NCI-H1417 treated with DMSO at 0.1 percent for 48 hours (cell line): ENCODE measurements at places on chromosomes 6 and 20.

DNA sequence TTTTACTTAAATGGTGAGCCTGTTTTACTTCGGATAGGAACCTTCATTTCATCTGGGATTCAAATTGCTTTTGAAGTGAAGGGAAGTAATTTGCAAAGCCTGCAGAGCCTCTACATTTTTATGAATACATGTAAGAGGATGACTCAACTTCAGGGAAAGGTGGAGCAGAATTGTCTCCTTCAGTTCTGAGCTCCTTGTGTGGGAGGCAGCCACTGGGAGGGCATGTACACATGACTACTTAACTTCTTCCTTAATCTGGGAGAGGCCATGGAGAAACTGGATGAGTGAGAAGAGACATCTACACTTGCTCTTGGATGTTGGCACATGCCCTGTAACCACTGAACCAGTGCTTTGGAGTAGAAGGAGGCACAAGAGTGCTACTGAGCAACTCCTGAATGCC lies 145.1 kb upstream of the NRSN1 start:
- DNase-seq: no peak

GRCh38 chr20:33897313-33897912 lies 86.3 kb downstream of the CHMP4B start:
- DNase-seq: no peak

GRCh38 chr20:542777-543368 lies 717 bp downstream of the CSNK2A1 start:
- DNase-seq: no peak

GRCh38 chr6:92682516-92683398 lies 736.6 kb downstream of the EPHA7 start:
- DNase-seq: no peak

DNA sequence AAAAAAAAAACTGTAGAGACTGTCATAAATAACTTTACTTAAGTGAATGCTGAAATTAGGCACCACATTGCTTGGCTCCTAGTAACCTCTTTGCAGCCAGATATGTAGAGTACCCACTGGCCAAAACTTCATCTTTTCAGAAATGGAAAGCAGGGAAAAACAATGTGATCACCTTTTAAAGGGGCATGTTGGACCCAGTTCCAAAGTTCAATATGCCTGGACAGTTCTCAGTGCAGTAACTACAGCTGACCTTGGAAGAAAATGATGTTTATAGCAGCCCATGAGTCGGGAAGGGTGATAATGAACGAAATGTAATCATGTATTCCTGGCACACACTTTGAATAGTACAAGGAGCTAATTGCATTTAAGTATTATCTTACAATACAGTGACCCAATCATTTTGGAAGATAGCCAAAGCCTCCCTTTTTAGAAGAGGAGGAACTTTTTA lies 93.6 kb upstream of the TAB2 start:
- no peak for DNase-seq

DNA sequence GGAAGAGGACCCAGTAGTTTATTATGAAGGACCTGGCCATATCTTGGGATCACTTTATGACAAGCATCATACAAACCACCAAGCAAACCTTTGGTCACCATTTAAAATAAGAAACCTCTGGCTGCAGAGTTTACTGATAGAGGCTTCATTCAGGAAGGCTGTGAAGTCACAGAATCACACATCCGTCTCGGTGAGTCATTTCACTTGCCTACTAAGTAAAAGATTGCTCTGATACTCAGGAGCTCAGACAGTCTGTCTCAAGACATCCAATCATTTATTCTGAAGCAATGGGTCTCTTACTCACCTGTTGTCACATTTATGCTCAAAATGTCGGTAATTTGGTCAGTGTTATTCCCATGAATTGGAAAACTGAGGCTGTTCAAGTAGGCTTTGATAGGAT lies 33.7 kb downstream of the ADGRF5 start:
- no peak for DNase-seq

DNA sequence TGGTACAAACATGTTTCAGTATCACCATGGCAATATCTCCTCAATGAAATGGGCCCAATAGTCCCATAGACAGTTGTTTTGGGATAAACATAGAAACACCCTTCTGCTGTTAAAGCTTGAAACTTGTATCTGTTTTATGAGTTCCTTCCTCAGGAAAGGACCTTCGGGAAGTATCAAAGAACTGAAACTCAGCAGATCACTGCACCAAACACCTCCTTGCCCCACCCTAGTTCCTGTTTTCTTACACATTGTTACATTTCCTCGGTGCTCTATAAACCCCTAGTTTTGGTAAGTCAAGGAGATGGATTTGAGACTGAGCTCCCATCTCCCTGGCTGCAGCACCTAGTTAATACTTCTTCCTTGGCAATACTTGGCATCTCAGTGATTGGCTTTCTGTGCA lies 73.8 kb upstream of the ECI2 start:
- no peak for DNase-seq

DNA sequence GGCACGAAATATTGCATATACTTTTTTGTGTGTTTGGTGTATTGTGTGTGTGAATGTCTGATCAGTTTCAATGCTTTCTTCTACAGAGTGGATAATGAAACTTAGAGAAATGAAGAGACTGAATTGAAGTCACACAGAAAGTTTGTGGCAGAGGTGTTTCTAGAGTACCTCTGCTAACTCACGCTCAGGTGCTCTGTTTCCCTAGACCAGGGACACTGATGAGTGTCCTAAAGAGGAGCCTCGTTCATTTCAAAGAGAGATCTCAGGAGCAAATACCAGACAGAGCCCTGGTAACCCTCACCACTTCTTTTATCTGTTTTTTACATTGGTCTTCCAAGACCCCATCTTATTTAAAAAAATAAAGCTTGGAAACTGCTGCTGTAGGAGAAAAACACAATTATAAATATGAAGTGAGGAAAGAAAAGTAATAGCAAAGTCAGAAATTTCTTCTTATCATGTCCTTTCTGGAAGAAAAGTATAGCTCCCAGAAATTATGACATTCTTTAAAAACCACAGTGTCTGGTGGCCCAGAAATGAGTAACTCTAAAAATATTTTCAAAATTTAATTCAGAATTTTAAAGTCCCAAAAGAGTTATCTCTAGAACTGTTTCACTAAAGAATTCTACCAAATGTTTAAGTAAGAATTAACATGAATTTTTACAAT lies 720.6 kb downstream of the RFPL4B start:
- DNase-seq: no peak

- no peak for DNase-seq
Observed at GRCh38 chr6:44305200-44305725, 7.9 kb downstream of the AARS2 start.
